ENCODE measurements at places on chromosomes 1 and 21.
A peak's percentile ranks its signal among the peaks of the same experiment; 100 is the strongest.

DNA sequence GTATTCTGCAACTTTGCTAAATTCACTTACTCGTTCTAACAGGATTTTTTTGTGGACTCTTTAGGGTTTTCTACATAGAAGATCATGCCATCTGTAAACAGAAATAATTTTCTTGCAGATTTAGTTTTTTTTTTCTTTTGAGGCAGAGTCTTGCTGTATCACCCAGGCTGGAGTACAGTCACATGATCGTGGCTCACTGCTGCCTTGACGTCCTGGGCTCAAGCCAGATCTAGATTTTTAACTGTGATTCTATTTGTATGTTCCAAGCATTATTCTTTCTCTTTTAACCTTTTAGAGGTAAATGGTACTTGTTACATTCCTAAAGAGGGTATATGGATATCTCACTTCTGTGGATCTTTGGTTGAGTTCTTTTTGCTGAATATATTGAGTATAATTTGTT lies 18.6 kb downstream of the FABP3 start:
- no peak for DNase-seq

DNA sequence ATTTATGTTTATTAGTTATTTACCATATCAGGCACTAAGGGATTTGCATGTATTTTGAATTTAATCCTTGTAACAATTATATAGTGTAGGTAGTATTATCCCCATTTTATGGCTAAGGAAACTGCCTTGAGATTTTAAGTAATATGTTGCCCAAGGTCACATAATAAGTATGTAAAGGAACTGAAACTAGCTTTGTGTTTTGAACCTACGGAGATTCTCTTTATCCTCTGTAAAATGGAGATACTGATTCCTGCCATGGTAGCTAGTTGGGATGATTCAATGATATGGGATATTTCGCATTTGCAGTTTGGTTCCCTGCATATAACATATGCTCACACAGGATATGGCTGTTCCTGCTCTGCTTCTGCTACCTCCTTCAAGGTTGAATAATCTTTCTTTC lies 144.3 kb downstream of the ST6GALNAC3 start:
- no peak for DNase-seq

DNA sequence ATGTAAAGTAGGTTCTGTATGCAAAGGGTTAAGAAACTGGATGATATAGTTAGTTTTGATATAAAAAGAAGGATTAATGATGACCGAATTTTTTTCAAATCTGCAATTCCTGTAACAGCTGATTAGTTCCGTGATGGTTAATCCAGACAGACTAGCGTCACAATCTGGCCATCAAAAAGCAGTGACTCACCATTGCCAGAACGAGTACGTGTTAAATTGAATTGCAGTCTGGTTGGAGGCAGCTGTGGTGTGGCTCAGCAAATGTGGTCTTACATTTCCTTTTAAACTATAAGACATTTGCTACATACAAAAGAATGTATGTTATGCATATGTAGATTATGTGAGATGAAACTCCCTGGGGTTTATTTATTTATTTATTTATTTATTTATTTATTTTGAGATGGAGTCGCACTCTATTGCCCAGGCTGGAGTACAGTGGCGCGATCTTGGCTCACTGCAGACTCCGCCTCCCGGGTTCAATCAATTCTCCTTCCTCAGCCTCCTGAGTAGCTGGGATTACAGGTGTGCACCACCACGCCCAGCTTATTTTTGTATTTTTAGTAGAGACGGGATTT lies 139.8 kb downstream of the RYR2 start:
- DNase-seq = no peak

DNA sequence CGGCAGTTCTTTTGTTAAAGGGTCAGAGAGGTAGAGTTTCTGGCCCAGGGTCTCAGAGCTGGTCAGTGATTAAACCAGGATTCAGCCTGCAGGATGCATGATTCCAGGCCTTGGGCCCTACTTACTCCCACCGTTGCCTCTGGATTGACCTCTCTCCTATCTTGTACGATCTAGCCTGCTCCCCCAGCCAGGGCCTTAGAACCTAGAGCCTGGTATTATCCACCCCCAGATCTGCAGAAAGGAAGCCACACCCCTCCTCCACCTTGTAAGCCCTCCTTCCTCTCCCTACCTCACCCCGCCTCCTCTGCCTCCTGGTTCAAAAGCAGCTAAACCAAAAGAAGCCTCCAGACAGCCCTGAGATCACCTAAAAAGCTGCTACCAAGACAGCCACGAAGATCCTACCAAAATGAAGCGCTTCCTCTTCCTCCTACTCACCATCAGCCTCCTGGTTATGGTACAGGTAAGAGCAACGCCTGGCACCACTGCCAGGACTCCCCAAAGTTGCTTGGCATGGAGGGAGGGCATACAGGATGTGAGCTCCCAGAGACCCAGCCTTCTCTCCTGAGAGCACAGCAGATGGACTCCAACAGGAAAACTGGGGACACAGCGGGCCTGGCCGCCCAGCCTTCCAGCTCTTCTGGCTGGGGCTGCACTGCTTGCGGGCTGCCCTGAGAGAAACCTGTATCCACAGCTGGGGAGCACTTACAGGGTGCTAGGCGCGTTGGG lies at the start of gene CD52:
TSS of gene CD52 (plus strand) at position 347 of the 726 bp plus-strand sequence. CDS start at position 407, 60 bp downstream.
- no peak for DNase-seq

- no peak for DNase-seq
These were observed 231.9 kb downstream of the PTPRU start for GRCh38 chr1:29467989-29468900.

DNA sequence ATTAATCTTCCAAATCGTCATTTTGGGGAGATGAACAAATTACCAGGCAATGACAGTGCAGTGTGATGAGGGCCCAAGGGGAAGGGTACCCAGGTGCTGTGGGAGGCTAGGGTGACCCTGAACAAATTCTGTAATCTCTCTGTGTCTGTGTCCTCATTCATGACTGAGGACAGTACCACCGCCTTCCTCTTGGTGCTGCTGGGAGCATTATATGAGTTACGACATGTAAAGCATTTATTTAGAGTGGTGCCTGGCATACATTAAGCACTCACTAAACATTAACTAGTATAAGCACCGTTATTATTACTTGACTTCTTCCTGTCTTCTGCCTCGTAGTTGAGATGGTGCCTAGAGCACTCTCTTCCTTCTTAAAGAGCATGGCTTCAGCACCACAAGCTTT lies 468.2 kb upstream of the VAMP3 start:
- DNase-seq = no peak

DNA sequence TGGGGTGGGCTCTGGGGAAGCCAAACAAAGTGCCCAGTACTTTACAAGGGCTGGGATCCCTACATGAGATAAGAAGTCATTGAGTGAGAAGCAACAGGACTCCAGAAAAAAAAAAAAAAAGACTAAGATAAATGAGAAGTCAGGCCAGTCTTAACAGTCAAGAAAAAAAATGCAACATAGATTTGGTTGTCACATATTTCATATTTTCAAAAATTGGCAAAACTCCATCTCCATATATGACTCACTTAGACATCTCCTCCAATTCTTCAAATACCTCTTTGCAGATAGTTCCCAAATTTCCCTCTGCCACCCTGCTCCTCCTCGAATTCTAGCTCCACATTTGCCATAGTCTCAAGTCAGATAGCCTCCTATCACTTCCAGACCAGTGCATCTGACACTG lies 20.9 kb upstream of the SIPA1L2 start:
- DNase-seq = no peak

- DNase-seq = peak; percentile 66
These were observed 76.6 kb downstream of the TGFBR3 start for GRCh38 chr1:91809317-91809716.

DNA sequence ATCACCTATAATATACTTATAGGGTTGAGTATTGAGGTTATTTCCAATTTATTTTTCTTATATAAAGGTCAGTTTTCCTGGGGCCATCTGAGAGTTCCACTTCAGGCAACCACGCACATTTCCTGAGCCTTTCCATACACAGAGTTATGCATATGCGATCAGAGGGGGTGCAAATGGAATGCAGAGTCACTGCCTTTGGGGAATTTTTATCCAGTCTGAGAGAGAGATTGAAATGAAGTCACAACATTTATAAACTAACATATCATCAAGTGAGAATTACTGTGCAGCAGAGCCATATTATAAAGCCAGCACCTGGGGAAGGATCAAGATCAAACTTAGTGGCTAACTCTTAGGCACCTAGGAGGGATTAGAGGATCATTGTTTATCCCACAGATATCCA lies 299.9 kb upstream of the PLXNA2 start:
- DNase-seq = no peak

DNA sequence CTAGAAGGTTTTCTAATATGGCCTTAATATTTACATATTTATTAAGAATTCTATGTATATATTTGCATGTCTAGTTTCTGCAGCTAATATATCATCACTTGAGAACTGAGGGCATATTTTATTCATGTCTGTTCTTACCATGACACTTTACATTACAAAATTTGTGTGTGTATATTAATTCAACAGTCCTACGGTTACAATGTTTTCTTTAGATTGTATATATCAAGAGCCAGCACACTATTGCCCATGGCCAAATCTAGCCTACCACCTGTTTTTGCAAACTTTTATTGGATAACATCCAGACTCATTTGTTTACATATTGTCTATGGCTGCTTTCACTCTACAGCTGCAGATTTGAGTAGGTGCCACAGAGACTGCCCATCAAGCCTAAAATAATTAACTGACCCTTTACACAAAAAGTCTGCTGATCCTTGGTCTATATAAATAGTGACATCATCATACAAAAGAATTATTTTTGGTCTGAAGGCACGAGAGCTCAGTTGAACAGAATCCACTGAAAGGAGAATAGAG lies 577.4 kb upstream of the PBX1 start:
- no peak for DNase-seq

GRCh38 chr1:118151312-118151937 lies 33.6 kb downstream of the SPAG17 start:
- peak; percentile 14 for DNase-seq

DNA sequence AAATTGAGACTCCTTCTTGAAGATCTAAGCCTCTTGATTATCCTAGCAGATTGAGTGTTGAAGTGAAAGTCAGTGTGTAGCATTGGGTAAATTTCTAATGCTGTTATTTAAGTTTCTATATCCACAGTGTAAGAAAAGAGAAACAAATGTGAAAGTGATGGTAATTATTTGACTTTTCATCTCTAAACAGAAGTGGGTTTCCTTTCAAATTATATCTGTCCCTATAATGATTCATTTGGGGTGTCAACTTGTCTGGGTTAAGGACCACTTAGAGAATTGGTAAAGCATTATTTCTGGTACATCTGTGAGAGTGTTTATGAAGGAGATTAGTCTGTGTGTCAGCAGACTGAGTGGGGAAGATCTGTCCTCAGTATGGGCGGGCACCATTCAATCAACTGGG lies 133.0 kb upstream of the HMCN1 start:
- DNase-seq = no peak

- DNase-seq = no peak
These were observed 88.6 kb downstream of the ZBTB18 start for GRCh38 chr1:244139655-244140054.

GRCh38 chr1:33637846-33638440 lies 165.5 kb downstream of the ZSCAN20 start:
- DNase-seq = peak; percentile 23

DNA sequence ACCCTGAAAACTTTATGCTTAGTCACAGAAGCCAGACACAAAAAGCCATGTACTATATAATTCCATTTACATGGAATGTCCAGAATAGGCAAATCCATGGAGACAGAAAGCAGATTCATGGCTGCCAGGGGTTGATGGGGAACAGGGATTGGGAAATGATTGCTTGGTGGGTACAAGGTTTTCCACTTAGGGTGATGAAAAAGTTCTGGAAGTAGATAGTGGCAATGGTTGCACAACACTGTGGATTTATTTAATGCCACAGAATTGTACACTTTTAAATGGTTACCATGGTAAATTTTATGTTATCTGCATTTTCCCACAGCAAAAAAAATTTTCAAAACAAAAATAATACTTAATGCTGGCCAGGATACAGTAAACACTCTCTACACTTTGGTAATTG lies 40.6 kb downstream of the ENAH start:
- DNase-seq = no peak

- DNase-seq = peak; percentile 42
These were observed 972 bp downstream of the CFAP410 start for GRCh38 chr21:44337941-44338895.

GRCh38 chr1:62076286-62076685 lies 118.4 kb upstream of the L1TD1 start:
- peak; percentile 80 for DNase-seq

GRCh38 chr1:40998668-40999067 lies 19.2 kb downstream of the CTPS1 start:
- DNase-seq = no peak

DNA sequence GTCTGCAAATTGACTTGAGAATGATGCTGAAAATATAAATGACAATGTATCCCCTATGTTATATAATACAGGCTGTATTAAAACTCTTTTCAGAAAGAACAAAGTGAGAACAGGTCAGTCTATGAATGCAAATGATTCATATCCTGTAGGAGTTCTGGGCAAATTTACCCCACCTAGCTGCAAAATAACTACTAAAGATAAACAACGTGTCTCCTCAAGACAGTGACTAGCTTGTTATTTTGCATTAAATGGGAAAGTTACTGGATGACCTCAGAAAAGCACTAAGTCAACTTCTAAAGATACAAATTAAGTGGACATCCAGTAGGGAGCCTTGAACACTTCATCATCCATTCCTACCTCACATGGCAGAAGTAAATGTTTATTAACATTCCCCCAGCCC lies 11.1 kb downstream of the RNF19B start:
- DNase-seq = peak; percentile 81

DNA sequence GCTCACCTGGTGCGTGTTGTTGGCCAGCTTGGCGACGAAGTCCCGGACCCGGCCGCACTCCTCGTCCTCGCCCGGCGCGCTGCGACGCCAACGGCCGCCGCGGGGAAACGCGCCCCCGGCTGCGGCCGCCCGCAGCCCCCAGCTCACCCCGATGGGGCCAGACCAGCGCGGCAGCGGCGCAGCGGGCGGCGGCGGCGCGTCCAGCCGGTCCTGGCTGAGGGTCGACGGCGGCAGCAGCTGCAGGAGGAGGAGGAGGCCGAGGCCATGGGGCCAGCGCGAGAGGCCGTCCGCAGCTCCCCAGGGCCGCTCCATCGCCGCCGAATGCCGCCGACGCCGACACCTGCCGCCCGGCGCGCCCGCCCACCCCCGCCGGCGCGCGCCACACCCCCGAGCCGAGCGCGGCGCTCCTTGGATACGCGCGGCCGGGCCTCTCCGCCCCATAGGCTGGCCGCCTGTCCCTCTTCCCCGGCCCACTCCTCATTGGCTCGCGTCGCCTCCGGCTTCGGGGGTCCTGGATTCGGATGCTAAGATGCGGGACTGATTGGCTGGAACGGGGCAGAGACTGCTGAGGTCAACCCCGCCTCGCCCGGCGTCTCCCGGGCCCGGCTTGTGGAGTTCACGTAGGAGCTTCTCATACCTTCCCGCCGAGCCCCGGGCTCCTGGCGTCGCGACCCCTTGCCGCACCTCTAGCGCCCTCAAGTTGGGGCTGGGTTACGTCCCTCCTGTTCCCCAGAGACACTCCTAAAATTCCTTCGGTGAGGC lies at the start of gene SORT1:
TSS of gene SORT1 (minus strand) at position 338 of the 762 bp plus-strand sequence. CDS start at position 312, 26 bp downstream.
- DNase-seq = peak; percentile 84

DNA sequence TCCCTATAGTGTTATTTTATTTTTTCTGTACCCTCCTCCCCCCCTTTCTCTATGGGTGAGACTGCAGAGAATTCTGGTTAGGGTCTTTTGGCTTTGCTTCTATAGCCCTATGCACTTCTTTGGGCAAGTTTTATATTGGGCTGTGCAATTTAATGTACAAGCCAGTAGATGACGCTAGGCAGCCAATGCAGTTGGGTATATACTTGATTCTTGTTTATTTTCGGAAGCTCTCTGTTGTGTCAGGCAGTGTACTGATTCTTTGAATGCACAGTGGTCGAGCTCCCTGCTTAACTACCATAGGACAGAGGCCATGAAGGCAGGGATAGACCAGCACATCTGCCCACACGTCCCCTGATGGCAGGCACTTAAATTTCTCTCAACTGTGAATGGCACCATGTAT lies 34.1 kb upstream of the GPR52 start:
- no peak for DNase-seq

- DNase-seq = peak; percentile 20
These were observed at the start of gene FAAP20 for GRCh38 chr1:2194319-2194897. Gene FAAP20 (minus strand): TSS chr1:2194772. CDS start chr1:2194749, 23 bp downstream.
